ENCODE measurements at places on chromosomes 3 and 15. TPM values are rescaled to one million over a fixed set of nuclear protein-coding genes. Genes with fewer than 3 reads are reported as not detected.

DNA sequence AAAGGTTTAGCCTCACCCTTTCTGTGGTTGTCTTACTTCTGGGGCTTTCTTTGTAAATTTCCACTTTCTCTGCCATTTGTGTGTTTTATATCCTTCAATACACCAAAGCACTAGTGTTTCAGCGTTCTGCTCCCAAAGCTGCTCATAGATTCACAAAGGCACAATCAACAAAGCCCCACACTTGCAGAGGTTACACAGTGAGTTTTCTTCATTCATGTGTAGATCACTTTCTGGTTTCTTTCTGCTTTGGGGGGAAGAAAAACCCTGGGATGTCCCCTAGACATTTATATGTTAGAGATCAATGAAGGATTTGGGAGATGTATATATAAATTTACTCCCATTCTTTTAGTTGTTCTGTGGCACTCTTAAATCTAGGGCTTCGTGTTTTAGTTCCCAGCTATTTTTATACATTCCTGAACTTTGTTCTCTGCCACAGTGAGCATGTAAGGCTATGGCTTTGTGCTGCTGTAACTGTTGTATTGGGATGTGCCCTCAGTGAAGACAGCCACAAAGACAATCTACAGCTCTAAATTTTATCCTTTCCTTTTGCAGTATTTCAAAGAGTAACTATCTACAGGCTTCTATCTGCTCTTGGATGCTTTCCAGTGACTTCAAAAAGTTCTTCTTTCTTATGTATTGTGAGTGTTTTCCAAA is 636.5 kb downstream of the ZBBX start:
- DNase-seq, result no peak

Gene BNC1
- 0.59 TPM for total RNA-seq

Gene NEK10
- total RNA-seq, result 8.3 TPM

DNA sequence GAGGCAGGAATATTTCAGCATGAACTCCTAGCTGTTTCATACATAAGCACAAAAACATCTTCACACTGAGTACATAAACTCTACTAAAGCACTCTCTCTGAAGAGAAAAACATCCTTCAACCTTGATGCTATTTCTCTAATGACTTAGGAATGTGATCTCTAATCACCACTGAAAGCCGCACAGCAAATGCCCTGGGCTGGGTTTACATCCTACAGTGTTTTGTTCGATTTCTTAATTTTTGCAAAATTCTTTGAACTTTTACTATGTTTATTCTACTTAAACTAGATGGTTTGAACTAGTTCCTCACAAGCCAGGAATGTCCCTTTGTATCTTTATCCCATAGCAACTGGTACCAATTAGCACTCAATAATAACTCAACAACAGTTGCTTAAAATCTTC is 130.9 kb upstream of the ABI3BP start:
- no peak for DNase-seq

Data from uterus (tissue), 4 donors.